ENCODE measurements at places on chromosomes 4 and X.

DNA sequence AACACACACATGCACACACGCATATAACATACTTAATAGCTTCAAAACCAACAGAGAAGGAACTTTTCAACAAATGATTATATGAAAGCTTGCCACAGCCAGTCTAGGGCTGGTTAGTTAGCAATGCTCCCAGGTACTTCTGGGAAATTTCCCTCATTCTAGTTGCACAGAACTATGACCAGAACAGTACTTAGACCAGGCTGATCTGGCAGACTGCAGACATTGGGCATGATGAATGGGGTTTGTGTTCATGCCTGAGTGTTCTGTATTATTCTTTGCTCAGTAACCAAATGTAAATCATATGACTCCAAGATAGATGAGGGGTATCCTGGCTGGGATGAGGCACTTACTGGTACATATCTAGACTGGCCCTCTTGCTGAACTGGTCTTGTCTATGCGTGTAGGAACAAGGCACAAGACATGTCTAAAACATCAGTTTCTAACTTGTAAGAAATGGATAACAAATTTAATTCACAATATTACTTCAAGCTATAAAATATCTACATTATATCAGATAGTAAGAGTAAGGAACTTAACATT is 50.3 kb upstream of the GEMIN8 start:
- no peak for DNase-seq
- H3K27me3 ChIP-seq: no peaks in the 10 kb centered on the region
- H3K4me1 ChIP-seq: no peaks in the 10 kb centered on the region
- H3K27ac ChIP-seq: no peak overlapping the region
- H3K36me3 ChIP-seq: no peaks in the 10 kb centered on the region
- H3K4me3 ChIP-seq: no peak overlapping the region

- no peaks in the 10 kb centered on the region for H3K27me3 ChIP-seq
- H3K4me3 ChIP-seq: no peak overlapping the region
- H3K27ac ChIP-seq: no peak overlapping the region
- H3K36me3 ChIP-seq: no peaks in the 10 kb centered on the region
- DNase-seq: no peak
Measured at GRCh38 chrX:100926453-100926852, 2.3 kb downstream of the XKRX start.

- no peak overlapping the region for H3K27ac ChIP-seq
- no peak overlapping the region for H3K4me3 ChIP-seq
- H3K36me3 ChIP-seq: no peaks in the 10 kb centered on the region
- H3K4me1 ChIP-seq: no peaks in the 10 kb centered on the region
- no peak for DNase-seq
Measured at GRCh38 chr4:26204249-26204825, 116.5 kb upstream of the RBPJ start.

GRCh38 chrX:52556741-52557140 is 39.9 kb upstream of the XAGE1B start:
- H3K27ac ChIP-seq: no peak overlapping the region
- no peaks in the 10 kb centered on the region for H3K36me3 ChIP-seq
- DNase-seq: no peak
- no peaks in the 10 kb centered on the region for H3K4me1 ChIP-seq
- no peaks in the 10 kb centered on the region for H3K27me3 ChIP-seq
- H3K4me3 ChIP-seq: no peak overlapping the region
